ENCODE measurements at places on chromosomes 2 and 18.

- DNase-seq = no peak
Observed at GRCh38 chr2:61220768-61221167, 58.8 kb downstream of the C2orf74 start.

GRCh38 chr2:222842491-222843174 is 18.2 kb upstream of the ACSL3 start:
- DNase-seq = no peak

DNA sequence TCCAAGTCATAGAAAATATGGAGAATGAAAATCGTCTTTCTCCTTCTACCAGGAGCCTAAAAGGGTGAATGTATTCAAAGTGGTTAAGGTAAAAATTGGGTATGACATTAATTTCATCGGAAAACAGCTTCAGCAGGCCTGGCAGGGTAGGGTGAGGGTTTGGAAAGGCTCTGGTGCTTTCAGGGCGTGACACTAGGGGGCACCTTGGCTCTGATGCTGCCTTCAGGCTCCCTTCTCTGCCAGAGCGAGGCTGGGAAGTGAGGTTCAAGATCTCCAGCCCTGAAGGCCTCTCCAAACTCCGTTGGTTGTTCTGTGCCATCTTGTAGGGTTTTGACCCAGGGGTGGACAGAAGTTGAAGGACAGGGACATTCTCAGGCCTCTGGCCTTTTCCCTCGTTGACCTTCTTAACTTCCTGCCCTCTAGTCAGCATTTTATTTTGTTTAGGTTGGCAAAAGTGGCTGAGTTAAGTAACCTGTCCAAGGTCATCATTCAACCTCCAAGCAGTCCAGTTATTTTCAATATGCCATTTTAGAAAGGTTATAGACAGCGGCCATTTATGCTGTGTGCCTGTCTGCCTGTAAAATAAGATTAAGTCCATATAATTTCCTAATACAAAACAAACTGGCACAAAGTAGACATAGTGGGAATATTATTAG is 40.3 kb downstream of the EML6 start:
- no peak for DNase-seq

- no peak for DNase-seq
Observed at GRCh38 chr18:22831441-22831904, 101.7 kb upstream of the RBBP8 start.

DNA sequence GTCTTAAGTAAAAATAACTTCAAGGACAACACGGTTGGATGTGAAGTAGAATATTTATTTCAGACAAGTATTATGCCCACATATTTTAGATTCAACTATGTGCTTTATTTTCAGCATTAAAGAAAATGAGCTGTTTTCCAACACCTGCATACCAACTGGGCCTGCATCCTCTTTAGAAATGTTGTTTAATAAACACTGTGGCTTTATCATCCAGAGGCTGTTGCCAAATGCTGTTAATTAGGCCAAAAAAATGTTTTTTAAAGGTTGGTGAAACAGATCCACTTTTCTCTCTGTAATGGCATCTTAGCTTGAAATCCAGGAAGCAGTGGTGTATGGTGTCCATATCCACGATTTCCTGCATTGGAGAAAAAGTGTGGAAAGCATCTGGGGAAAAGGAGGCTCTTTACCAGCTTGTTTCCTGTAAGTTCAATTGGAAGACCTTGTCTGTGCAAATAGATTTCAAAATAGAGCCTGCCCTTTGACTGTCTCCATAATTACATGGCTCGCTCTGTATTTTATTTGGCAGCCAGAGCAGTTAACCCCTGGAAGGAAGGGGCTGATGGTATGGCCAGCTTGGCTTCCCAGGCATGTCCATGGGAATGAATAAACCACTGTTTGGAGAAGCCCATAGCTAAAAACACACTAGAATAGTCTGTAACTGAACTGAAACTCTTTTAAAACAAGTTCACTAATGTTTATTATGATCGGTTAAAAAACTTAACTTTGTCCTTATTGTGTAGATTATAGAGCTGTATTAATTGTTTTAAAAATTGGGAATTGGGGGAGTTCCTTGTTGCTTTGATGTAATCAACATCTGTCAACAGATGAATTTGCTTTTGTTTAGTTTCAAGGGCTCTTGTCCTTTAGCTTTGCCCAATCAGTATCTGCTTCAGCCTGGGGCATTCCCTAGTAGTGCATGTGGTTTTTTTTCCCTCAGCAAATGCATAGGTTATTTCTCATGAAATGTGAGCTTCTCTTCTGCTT is 33.0 kb upstream of the DLX1 start:
- DNase-seq = no peak

DNA sequence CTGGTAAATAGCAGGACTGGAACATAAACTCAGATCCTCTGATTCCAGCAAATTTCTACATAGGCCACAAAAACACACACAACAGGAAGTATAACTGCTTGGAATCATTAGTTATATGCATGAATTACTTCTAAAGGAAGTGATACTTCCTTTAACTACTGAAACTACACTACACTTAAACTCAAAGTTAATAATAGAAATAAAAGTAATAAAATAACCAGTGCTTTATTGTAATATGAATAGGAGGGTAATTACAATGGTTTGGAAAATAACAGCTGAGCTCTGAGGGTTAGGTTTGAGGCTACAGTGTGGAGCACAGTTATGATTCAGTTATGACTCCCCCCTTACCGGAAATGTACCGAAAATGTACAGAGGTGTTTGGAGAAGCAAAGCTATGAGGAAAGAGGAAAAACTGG is 18.5 kb upstream of the POLI start:
- no peak for DNase-seq

DNA sequence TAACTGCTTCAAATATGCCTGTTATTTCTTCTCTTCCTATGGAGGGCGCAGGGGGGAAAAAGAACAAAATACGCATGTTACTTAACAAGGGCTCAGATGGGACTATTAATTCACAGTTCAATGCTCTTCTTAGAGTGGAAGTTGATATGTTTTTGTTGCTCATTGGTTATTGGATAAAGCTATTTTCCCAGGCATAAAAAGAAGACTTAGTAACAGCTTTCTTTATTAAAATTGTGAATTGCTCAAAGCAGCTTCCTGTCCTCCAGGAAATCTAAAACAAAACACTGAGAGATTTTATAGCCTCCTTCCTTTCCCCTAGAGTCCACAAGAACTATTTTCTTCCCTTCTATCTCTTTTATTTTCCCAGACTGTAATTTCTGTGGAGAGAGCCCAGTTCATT is 180.8 kb downstream of the SH3BP4 start:
- DNase-seq = no peak

DNA sequence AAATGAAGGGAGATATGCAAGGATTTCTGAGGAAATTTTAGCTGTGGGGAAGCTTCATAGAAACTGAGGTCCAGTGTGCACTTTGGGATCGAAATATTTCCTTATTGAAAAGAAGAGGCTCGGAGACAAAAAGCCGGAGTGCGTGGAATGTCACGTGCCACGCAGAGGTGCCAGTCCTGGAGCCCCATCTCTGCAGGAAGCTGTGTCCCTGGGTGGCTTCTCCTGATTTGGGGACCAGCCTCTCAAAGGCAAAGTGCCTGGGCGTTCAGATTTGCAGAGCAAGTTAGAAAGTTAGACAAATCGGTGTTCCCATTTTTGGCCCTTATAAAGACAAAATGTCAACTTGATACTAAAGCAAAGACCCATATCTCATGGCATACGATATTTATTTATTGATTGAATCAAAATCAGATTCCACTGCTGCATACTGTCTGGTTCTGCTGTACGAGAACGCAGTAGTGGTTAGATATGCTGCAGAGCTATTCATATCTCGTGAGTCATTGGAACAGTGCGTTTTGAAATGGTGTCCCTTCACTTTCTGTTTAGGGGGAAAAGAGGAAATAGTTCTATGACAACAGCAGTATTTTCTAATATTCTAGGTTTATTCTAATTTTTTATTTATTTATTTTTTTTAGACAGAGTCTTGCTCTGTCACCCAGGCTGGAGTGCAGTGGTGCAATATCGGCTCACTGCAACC is 9.1 kb upstream of the ATG16L1 start:
- DNase-seq = no peak

- no peak for DNase-seq
Observed at GRCh38 chr2:138307099-138307498, 194.5 kb upstream of the SPOPL start.

GRCh38 chr2:35819033-35819432 is 536.5 kb upstream of the CRIM1 start:
- no peak for DNase-seq

- DNase-seq = no peak
Observed at GRCh38 chr2:72797740-72798139, 28.1 kb downstream of the EXOC6B start.

DNA sequence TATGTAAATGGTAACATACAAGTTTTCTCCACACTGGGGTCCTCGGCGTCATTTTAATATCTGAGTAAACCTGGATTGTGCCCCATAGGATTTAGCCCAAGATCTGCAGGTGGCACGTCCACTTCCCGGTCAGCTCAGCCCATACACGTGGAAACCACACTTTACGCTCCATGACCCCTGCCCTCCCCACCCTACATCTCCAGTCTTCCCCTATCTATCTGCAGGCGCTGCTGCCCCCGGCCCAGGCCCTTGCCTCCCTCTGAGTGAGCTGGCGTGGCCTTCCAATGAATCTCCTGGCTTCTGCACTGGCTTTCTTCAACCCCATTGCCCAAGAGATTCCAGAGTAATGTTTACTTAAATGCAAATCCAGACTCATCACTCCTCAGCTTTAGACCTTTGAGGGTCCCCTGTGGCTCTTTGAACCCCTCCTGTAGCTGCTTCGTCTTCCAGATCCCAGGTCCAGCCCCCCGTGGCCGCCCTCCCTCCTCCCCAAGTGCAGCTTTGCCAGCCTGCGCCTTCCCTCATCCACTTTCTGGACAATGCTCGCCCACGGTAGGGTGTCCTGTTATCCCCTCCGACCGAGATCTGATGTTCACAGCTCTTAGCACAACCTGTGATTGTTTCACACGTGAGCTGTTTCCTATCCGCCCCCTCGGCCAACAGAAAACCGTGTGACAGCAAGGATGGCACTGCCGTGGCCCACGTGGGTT is 421.4 kb upstream of the SALL3 start:
- no peak for DNase-seq

Data from amniotic stem cell (primary cell).